SJSA1 (cell line): ENCODE measurements at places on chromosomes 5 and 9. TPM values are rescaled to one million over a fixed set of nuclear protein-coding genes. Genes with fewer than 3 reads are reported as not detected.

- DNase-seq: no peak
Observed at GRCh38 chr9:121563425-121563824, 63.8 kb upstream of the GGTA1 start.

DNA sequence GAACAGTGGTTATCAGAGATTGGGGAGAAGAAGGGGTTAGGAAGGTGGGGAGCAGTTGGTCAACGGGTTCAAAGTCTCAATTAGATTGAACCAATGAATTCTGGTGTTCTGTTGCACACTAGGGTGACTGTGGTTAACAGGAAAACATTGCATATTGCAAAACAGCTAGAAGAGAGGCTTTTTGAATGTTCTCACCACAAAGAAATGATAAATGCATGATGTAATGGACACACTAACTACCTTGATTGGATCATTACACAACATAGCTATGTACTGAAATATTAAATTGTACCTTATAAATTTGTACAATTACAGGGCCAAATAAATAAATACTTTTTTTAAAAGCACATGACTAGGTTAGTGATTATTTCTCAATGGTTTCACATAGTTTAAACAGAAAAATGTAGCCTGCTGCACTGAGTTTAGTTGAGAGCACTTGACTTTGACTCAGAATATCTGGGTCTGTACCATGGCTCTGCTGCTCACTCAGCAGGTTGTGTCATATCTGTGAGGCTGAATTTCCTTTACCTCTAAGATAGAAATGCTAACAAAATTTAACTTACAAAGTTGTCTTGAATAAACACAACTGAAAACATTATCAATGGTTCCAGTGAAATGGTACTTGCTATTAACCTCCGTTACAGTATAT lies 30.4 kb downstream of the NUDT12 start:
- no peak for DNase-seq

GRCh38 chr9:87766697-87767096 lies 40.8 kb downstream of the CTSL start:
- DNase-seq: no peak

DNA sequence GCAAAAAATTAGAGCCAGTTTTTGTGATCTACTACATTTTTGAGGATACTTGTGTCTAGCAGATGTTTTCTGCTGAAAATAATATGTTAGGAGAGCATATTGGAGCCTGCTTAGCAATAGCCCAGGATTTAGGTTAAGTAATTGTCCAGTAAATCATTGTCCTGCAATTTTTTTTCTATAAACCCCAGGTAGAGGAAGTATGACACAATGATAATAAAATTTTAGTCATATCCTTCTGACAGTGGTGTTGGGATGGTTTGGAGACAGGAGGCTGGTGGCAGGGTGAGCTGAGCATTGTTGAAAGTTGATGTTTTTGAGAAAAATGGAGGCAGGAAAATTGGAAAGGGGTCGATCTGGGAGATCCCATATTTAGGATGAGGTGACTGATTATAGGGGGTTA lies 3.5 kb downstream of the SNCAIP start:
- DNase-seq: no peak

The PCDHGA6 gene
- total RNA-seq: 0.38 and 1.4 TPM in 2 replicates

DNA sequence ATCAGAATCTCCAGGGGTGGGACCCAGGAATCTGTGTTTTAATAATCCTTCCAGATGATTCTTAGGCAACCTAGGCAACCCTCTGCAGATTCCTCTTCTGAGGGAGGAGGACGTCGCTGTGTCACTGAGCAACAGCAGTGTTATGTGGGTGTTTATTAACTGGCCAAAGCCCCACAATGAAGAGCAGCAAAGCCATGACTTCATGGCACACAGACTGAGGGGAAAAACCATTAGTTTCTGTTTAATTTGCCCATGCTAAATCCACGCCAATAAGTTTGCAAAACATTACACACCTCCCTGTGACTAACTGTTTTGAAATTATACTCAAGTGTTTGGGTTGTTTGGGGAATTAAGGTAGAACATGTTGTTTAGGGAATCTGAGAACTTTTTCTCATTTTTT lies 83.7 kb upstream of the TMED7 start:
- DNase-seq: no peak

GRCh38 chr5:34464829-34465228 lies 191.3 kb upstream of the RAI14 start:
- DNase-seq: no peak

GRCh38 chr5:147963436-147963835 lies 57.1 kb upstream of the C5orf46 start:
- DNase-seq: no peak

DNA sequence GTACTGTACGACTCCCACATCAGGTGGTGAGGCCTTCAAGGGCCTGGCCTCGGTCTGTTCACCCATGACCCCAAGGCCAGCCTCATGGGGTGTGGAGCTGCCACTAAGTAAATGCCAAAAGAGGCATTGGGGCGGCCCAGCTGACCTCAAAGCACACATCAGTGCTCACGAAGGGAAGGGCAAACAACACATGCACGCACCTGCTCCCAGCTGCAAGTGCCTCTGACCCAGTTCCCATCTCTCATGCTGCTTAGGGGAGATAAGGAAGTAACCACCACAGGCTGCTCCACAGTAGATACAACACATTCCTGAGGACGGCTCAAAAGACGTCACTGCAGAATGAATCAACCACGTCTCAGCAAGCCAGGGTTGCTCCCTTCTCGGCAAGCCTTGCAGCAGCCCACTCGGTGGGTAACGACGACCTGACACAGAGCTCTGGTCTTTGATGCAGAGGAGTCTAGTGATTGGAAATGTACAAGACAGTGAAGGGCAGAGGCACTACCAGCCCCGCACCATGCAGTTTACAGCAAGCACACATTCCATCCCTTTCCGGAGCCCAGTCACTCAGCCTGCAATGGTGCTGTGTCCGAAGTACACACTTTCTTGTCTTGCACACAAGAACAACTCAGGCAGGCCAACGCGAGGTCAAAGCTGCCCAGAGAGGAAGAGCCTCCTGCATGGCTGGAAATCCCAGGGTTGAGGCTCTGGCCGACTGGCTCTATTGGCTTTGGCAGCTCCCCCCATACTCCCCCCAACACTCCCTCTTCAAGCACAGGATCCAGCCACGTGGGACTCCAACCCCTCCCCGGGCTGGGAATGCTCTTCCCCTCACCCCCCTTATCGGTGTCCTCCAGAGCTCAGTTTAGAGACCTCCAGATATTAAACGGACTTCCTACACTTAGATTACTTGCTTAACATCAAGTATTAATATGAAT lies 31.8 kb downstream of the FABP6 start:
- no peak for DNase-seq

DNA sequence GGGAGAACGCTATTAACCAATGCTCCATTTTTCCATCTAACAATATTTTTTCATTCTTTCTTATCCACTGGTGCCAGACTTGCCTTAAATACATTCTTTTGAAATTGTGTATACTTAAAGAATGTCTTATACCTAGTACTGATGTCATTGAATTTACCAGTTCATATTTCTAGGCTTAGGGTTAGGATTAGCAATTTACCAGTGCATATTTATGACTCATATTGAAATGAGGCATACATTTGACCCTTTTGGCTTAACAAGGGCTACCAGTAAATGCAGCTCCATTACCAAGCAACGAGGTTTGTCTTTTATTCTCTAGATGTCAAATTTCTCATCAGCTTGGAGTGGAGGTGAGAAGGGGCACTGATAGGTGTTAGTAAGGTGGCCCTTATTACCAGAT lies 89.5 kb downstream of the CDH9 start:
- no peak for DNase-seq

DNA sequence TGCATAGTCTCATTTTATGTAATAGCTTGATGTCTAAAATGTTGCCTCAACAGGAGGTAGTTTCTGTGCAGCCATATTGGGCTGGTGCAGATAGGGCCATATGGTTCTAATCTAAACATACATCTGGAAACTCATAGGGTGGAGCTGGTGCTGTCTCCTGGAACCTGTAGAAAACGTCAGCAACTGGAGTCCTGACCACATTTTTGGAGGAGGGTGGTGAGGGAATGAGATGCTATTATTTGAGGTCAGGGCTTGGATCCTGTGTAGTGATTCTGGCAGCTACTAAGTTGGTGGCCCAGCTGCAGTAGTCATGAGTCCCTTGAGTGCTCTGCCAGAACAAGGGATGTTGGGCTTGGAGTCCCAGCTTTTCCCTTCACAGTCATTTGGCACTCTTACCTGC lies 14.1 kb downstream of the MAN2A1 start:
- DNase-seq: no peak

GRCh38 chr9:128139621-128140020 lies 9.6 kb upstream of the LCN2 start:
- DNase-seq: no peak

The IL9 gene
- total RNA-seq: not detected in 2 replicates
